ENCODE measurements at places on chromosomes 5 and 9.

DNA sequence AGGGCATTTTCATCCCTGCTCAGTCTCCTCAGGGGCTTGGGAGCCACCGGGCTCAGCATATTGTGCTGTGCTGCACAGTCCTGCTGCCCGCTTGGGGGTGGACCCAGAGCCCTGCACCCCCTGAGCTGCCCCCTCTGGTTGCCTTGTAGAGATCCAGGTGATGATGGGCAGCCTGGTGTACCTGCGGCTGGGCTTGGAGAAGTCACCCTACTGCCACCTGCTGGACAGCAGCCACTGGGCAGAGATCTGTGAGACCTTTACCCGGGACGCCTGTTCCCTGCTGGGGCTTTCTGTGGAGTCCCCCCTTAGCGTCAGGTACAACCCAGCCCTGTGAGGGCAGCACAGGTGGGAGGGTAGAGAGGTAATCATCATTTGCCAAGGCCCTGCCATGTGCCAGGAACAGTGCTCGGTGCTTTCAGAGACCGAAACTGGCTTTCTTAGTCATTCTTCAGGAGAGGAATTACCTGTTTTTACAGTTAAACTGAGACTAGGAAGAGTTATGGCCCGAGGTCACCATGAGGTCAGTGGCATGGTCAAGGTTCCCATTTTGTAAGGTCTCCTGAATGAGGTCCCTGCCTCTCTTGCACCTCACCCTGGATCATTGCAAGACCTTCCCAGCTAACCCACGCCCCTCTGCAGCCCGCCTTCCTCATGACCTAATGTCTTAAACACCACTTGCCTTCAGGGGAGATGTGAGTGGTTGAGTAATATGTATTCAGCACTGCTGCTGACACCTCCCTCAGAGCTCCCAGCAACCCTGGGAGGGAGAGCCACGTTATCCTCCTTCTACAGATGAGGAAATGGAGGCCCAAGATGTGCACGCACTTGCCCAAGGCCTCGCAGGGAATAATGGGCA lies 7.5 kb downstream of the NHP2 start:
- peak; percentile 23 for DNase-seq

GRCh38 chr9:32345243-32345642 lies 39.2 kb upstream of the ACO1 start:
- no peak for DNase-seq

DNA sequence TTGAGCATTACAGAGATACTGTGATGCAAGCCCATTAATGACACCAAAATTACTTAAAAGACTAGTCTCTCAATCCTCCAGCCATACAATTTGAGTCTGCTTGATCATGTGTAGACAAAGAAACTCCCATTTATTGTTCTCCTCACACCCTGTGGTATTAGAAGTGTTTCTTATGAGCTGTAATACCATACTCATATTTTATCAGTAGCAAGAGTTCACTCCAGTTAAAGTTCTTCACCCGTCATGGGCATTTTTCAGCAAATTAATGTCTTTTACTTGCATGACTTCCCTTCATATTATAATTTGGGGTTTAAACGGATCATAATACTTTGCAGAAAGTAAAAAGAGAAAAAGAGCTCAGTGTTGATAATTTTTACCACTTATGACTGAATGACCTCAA lies 242.9 kb downstream of the BNC2 start:
- peak; percentile 53 for DNase-seq

- DNase-seq: no peak
Measured at GRCh38 chr9:126796758-126797157, 8.1 kb upstream of the ZBTB43 start.

DNA sequence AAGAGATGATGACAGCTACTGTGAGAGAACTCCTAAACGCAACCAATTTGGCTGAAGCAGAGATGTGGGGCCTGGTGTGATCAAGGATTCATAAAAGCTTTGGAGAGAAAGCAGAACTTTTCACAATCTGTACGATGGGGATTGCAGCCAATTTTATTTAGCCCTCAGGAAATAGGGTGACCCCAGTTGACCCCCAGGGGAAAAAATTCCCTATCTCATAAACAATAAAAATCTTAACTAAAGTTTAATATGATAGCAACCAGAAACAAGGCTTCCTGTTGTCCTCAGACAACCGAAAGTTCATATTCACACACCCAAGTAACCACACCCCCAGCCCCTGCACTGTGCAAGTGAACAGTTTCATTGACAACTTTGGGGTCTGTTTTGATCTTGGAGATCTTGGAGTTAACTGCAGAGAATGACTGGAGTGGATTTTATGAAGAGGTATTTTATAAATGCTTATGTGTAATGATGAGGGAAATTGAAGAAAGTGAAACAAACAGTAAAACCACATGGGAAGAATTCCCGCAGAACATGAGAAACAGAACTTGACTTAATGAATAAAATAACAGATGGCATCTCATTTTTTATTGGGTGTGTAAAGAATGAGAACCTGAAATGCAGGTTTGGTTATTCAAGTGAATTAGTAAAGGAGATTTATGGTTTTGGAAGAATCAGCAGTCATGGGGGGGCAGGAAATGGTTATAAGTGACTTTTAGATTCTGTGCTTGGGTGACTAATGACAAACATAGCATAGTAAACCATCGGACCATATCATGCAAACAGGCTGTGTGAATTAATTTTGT lies 94.5 kb downstream of the PDE4D start:
- peak; percentile 54 for DNase-seq

All from fibroblast of lung (primary cell).